ENCODE measurements at places on chromosomes 7 and 10.

GRCh38 chr10:97827702-97828291, 21.8 kb upstream of the GOLGA7B start:
- peak; percentile 75 for DNase-seq

- DNase-seq = peak; percentile 79
Observed at GRCh38 chr10:30671026-30671616, 41.6 kb upstream of the LYZL2 start.

- DNase-seq = peak; percentile 65
Observed at GRCh38 chr7:41825927-41826480, 123.1 kb upstream of the INHBA start.

DNA sequence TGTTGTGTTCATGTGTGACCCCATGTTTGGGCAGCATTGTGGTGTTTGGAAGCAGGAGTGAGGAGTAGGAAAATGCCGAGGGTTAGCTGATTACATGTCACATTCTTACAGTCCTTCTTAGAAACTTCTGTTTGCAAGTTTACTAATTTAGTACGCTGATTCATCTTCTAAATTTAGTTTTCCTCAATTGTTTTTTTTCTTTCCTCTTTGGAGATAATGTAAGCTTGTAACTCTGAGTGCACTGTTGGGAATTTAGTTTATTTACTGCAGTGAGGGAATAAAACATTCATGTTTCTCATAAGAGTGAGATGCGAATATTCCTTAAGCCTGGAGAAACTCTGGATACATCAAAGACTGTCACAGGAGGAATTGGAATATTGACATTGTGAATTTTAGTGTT, 135.0 kb downstream of the NT5C2 start:
- DNase-seq = no peak

- no peak for DNase-seq
Observed at GRCh38 chr10:11245095-11245479, 227.4 kb downstream of the CELF2 start.

- no peak for DNase-seq
Observed at GRCh38 chr10:132423966-132424861, 27.2 kb downstream of the PWWP2B start.

DNA sequence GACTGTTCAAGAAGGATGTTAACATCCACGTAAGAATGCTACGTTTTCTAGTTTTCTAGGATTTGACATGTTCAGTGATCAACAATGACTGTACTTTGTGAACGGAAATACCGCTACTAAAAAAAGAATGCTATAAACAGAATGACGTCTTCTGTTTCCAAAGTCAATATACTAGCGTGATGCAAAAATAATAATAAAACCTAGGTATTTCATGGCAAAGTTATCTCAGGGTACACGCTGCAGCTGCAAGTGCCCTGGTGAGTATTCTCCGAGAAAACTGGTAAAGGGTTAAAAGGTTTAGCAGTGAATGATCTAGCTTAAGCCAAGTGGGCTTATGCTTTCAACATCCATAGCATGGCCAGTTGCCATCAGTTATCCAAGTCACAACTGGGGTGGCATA, 653.3 kb upstream of the PFKP start:
- no peak for DNase-seq

DNA sequence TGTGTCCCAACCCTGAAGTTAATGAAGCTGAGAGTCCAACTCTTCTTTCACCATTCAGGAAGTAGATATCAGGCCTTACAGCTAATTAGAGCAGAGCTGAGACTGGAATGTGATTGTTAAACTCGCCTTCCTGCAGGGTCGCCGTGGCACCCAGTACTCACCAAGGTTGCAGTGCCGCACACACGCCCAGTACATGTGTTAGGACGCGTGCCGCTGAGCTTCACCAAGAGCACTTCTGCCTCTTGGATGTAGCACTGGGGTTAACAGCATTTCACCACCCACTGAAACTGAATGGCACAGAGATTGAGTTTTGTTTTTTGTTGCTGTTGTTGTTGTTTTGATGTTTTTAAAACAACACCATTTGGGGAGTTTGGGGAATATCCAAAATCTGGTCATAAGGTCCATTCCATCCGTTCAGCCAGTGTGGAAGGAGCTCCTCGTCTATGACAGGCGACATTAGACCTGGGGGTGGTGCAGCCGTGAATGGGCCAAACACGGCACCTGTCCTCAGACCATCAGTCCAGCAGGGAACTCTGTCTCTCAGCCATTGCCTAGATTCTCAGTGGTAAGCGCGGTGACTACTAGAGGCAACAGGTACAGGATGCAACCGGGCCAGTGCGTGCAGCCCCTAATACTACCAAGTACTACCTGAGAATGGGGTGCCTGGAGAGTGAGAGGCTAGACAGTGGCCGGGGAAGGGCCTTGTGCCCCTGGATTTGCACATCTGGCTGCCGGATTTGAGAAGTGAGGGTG, 21.9 kb downstream of the WIPI2 start:
- DNase-seq = no peak

DNA sequence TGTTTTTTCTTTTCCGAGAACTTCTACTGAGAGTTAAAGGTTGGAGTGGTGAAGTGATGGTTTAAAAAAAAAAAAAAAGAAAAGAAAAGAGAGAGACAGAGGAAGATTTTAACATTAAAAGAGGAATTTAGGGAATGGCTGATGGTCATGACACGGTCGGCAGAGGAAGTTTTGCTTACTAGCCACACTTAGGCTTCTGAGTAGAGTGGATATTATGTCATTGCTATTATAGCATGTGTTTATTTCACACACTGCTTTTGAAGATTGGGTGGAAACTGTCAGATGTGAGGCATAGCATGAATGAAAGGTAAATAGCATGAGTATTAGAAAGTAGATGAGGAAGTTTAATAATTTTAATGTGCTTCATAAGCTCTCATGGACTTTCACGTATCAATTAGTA, 2.5 kb downstream of the KAT6B start:
- no peak for DNase-seq

DNA sequence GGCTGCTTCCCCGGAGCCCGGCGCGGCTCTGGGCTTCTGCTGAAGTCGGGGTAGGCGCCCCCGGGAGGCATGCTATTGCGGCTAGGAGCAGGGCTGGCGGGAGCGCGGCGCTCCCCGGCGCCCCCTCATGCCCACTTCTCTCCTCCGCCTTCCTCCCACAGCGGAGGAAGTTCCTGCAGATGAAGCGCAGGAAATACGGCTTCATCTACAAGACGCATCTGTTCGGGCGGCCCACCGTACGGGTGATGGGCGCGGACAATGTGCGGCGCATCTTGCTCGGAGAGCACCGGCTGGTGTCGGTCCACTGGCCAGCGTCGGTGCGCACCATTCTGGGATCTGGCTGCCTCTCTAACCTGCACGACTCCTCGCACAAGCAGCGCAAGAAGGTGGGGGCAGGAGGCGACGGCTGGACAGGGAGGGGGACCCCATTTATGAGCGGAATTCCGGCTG, 479 bp downstream of the CYP26A1 start:
- DNase-seq = peak; percentile 44

DNA sequence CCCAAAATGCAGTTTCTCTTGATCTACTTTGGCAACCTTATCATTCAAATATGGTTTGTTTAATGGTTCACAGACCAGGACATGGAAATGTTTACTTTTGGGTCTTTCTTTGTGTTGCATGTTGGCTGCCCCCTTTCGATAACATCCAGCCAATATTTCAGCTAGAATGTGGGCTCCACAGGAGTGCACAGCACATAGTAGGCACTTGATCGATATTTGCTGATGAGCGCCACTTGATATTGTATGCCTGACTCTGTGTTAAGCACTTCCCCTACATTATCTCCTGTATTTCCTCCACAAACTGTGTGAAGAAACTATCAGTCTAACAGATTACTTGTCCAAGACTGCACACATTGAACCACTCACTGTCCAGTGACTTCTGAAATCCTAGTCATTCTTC, 60.2 kb downstream of the SMURF1 start:
- no peak for DNase-seq

DNA sequence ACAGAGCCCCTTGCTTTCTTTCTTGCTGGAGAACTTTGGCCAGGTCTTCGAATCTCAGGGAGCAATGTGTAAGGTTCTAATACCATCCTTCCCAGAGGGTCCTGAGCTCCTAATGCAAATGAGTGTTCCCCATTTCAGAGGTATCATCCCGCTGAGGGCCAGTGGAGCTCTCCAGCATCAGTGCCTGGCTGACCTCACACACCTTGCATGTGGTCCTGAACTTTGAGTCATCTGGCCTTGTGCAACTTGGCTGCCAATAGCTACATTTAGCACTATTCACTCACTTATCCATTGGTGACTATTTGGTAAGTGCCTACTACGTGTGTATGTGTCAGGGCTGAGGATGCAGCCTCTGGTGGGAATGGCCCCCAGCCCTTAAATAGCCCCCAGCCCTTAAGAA, 48.4 kb upstream of the HABP2 start:
- no peak for DNase-seq

GRCh38 chr10:45071043-45071813, 70.5 kb downstream of the ZNF22 start:
- DNase-seq = no peak

- no peak for DNase-seq
Observed at GRCh38 chr10:130049244-130049643, 61.4 kb downstream of the C10orf143 start.
